ENCODE measurements at places on chromosomes 3 and 15.

DNA sequence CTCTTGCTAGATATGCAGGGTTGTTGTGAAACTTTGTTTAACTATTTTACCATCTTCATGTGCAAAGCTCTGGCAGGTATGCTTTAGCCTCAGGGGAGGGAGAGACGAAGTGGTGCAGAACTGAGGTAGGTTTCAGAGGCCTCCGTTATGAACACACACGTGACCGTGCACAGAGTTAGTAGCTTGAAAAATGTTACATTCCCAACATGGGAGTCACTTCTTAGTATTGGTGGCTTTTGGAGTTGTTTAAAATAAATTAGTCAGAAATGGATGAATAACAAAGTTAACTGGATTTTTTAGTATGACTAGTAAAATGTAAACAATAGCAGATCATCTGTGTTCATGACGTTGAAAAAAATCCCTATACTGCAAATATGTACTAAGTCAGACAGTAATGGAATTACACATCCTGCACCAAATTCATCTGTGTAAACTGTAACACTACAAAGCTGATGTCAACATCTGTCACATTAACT lies 279.6 kb downstream of the KLF13 start:
- peak; percentile 8 for DNase-seq

- no peak for DNase-seq
These were observed 28.5 kb downstream of the TRIM42 start for GRCh38 chr3:140706360-140706759.

- peak; percentile 85 for DNase-seq
These were observed 31.0 kb downstream of the IDH2 start for GRCh38 chr15:90071220-90071807.

GRCh38 chr15:61112231-61112630 lies 116.9 kb downstream of the RORA start:
- no peak for DNase-seq

GRCh38 chr15:35663956-35664355 lies 118.0 kb upstream of the DPH6 start:
- peak; percentile 43 for DNase-seq

- DNase-seq = no peak
These were observed 469.1 kb downstream of the SOX2 start for GRCh38 chr3:182180654-182181385.

DNA sequence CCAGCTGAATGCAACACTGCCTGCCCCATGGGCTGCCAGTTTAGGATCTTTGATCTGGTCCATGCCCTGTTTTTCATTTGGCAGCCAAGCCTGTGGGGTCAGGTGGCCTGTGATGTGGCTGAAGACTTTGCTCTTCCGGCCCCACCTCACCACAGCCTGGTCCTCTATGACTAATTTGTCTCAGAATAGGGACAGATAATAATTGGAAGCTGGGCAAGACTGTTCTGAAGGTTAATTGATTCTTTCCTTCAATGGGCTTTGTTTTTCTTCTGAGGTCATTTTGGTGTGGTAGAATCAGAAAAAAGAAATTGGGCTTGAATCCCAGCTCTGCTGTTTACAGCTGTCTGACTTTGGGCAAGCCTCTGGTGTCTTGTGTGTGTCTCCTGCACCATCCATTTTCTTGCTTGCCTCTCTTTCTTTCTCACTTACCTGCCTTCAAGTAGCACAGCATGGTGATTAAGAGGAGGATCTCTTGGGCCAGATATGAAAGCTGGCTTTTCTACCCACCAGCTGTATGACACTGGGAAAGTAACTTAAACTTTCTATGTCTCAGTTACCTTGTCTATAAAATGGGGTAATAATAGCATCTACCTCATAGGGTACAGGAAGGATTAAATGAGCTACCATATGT lies 24.2 kb downstream of the ABHD2 start:
- no peak for DNase-seq

GRCh38 chr3:12955651-12956315 lies 114.4 kb upstream of the RPL32 start:
- DNase-seq = no peak

DNA sequence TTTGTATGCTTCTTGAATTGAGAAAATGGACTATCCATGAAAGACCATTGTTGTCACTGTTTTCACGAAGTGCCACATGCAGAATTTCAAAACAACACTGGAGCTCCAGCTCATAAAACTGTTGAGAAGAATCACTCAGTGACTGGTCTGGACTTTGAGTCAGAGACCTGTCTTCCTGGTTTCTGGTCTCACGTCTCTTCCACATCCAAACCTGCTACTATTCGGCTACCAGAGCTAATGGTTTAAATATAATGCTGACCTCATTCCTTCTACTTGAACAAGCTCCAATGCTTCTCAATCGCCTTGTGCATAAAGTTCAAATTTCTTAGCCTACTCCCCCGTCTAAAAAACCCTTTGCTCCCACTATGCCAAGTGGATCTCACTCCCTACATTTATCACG lies 227.9 kb upstream of the NR2F2 start:
- no peak for DNase-seq

- DNase-seq = peak; percentile 70
These were observed 116.1 kb downstream of the PDE8A start for GRCh38 chr15:85097725-85098124.

DNA sequence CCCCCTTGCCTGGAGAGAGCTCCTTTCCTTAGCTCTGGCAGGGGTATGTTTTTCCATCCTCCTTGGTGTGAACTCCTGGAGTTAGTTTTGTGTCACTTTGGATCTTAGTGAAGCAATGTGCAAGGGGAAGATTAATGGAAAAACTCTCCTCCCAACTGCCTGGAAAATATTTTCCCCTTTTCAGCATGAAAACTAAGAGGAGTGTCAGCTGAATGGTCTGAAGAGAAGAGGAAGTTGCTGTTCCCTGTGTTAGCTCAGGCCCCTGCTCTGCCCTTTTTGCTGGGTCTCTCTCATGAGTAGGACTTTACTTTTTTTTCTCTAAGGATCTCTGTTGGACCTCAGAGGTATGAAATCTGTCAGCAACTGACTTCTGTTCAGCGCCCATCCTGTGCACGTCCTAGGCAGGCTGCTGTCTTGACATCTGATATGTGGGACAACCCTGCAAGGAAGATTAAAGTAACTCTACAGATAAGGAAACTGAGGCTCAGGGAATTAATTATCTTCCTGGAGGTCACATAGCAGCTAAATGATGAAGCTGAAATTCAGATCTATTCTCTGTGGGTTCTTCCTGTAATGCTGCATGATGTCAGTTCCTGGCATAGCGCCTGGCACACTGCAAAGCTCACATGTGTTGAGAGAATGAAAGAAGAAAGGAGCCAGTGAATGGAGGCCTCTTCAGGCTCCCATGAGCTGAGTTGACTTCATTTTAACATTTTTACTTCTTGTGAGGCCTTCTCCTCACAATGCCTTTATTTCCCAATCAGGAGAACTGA lies 109.7 kb upstream of the GALNT15 start:
- DNase-seq = peak; percentile 97

- peak; percentile 36 for DNase-seq
These were observed 21.4 kb upstream of the ZBED2 start for GRCh38 chr3:111616417-111617105.

DNA sequence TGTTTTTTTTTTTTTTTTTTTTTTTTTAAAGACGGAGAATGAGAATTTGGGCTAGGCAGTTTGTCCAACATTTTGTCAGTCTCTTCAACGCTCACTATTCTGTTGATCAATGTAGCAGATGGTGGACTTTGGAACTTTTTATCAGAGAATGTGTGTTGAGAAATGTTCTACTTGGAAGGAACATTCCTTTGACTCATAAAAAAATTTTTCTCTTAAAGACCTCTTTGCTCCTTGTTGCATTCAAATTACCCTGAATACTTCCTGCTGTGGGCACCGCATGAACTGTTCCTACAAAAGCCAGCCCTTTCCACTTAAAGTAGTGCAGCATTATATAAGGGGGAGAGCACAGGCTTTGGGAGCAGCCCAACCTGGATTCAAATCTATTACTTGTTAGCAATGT lies 182.9 kb downstream of the AKAP13 start:
- DNase-seq = peak; percentile 76

GRCh38 chr15:78840661-78841375 lies 29.6 kb upstream of the ADAMTS7 start:
- DNase-seq = peak; percentile 37

DNA sequence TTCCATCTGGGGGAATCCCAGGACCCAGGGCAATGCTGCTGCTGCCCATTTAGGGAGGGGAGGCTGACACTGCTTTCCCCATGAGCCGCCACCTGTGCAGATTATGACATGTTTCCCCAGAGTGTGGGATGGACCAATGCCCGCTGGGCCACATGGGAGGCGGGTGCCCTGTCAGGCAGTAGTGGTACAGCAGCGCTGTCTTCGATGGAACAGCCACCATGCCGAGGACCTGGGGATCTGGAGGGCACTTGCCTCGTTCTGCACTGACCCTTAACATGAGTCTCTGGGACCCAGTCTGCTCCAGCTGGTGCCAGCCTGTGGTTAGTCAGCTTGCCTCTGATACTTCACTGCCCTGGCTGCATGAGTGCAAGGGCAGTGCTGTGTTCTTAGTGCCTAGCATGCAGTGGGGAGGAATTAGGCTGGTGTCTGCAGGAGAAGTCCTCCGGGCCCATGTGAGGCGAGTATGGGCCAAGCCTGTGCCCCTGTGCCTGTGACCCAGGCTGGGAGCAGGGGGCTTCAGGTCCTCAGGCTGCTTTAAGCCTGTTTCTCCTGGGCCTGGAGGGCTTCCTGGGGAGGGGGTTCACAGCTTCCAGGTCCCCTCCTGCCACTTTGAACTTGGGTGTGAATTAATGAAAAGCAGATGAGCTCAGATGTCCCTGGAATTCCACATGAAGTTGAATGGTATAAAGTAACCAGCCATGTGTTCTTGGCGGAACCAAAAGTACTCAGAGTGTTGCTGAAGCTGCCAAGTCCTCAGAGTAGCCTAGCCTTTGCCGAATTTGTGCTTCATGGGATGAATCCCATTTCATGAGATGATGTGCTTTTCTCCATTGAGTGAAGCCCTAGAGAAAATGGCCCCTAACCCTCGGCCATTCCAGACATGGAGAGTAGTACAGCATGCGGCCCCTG lies 22.9 kb downstream of the KLF13 start:
- no peak for DNase-seq

DNA sequence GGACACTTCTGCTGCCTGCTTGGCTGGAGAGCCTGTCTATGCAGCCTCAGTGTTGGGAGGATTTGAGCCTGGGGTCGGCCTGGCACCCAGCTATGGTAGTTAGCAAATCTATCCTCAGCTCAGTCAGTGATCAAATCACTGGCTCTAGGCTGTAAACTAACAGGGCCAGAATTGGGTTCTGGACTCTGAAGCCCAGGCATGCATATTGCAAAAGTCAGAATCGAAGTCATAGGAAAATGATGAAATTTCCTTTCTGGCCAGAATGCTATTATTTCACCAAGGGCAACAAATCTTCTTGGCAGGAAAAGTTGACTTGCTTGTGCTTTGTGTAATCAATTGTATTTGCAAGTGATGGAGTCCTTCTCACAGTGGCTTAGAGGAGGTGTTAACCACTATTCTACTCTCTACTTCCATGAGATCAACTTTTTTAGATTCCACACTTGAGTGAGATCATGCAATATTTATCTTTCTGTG lies 482.6 kb upstream of the TPRG1 start:
- peak; percentile 91 for DNase-seq

DNA sequence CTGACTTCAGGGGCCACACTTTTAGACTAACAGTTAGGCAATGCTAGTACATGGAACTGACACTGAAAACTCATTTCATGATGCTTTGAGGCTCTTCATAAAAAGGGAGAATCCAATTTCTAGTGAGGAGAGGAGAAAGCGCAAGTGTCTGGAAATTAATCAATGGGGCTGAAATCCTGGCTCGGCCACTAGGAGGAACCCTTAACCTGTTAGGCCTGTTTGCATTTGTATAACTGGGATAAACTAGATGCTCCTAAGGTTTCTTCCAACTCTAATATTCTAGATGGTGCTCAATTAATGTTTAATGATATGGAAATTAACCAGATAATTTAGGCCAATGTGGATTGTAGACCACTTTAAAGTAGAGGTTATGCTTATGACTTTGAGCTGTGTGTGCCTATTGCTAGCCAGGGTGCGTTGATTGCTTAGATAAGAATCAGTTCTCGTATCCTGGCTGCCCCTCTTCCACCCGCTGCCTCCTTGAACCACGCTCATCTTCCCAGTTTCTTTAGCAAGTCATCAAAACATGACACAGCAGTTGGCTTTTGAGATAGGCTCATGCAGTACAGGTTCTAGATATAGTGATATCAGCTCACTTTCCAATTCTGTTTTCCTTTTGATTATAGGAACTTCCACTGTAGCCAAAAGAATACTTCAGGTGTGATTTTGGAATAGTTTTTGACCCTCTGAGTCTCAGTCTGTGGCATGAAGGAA lies 16.8 kb upstream of the CRBN start:
- DNase-seq = peak; percentile 21

GRCh38 chr3:15800780-15801179 lies 3.0 kb upstream of the ANKRD28 start:
- peak; percentile 36 for DNase-seq

DNA sequence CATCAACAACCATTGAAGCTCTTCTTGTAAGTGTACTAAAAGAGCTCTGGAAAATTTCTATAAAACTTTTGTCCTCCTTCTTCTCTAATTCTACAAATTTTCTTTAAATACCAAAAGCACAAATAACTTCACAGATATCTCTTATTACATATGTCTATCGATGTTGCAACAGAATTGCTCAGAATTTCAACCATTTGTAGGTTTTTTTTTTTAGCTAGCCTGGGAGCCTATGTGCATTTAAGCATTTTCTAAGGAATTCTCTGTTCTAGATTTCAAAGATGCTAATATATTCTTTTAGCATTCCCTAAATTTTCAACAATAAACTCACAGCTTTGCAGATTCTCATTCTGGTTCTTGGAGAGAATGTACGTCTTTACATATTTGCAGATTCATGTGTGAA lies 774.3 kb upstream of the NR2F2 start:
- peak; percentile 78 for DNase-seq

DNA sequence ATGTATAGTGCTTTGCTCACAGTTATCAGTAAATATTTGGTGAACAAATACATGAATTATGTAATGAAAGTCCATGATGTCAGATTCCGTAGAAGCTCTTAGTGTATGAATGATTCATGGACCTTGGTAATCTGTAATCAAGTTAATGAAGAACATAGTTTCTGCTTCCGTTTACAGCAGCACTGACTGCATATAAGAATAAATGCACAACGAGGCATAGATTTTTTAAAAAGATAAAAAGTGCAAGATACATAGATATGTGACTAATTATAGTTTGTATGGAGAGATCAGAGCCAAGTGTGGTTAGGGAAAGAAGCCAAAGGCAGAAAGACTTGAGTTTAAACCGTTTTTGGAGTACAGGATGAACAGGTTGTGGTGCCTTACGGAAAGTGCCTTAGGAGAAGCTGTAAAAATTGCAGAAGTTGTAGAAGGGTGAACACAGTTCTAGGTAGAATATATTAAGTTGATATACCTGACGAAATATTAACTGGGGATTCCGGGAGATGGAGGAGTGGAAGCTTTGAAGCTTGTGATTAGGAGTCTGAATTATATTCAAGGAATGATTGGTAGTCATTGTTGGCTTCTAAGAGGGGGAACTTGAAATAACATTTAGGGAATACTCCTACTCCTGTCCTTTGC lies 293.1 kb downstream of the NLGN1 start:
- peak; percentile 2 for DNase-seq

DNA sequence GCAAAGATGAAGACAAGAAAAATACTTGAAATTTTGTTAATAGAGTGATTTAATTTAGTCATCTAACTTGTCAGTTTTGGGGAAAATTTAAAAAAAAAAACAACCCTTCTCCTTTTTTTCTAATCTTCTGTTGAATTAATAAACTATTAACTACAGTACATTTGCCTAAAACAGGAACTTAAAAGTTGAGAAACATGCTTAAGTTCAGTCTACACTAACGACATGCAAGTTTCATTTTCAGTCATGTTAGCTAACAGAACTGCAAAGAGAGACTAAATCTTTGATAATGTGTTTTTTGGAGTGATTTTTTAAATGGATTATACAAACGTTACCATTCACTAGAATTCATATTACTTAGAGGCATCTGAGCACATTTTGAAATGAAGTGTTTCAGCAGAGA lies 71.9 kb upstream of the MBNL1 start:
- no peak for DNase-seq
